CD4-positive, alpha-beta T cell treated with Interleukin-6 for 4 hours (primary cell): ENCODE measurements at places on chromosomes 13 and 19.

DNA sequence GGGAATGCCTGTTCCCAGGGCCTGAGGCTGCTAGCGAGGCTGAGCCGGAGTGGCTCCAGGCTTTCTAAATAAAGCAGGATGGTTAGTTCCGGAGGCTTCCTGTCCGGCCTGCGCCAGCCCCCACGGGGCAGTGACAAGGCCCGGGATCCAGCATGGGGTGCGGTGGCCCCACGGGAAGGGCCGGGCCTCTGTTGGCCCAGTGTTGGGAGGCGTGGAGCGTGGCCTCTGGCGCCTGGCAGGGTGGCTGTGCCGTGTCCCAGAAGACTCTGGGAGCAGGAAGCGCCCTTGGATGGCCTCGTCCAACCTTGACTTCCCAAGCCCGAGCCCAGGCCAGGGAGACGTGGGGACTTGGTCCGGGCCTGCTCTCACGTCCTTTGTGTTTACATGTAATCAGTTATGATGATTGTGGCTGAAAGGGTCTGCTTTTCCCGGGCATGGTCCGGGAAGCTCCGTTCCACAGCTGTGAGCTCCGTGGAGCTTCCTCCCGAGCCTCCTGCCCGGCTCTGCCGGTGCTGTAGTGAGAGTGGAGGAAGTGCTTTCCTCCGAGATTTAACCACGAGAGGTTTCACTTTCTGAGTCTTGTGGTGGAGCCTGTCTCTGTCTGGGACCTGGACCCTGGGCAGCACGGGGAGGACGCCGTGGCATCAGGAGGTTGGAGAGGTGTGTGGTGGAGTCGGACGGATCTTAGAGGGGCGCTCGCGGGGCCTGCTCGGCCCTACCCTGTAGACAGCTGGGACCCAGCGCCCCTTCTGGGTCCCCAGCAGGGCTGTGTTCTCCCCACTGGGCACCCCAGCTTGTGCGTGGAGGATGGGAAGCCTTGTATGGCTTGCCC lies 4.6 kb downstream of the GNA11 start:
- peak; percentile 50 for DNase-seq

DNA sequence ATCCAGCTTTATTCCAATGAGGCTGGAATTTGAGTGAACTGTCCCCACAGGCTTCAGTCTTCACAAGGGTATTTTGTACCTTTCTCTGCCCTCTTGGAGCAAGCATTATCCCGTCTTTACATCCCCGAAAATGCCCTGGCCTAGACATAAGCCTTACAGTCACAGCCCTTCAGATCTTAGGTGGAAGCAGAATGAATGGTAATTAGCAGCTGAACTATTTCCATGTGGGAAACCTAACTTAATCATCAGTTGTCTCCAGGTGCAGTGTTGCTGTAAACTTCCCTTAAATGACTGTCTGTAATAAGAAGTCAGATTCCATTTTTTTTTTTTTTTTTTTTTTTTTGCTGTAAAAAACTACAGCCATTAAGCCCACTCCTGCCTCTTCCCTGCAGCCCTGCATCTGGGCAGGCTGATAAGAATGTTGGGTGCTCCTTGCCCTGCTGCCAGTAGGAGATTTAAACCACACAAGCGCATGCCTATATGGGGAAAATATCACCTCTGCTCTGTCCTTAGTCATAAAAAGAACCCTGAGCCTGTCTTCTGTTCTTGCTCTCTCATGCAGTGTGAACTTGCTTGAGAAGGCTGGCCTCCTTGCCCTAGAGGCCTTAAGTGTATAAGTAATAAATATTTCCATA lies 426.8 kb upstream of the SLITRK5 start:
- DNase-seq: no peak

DNA sequence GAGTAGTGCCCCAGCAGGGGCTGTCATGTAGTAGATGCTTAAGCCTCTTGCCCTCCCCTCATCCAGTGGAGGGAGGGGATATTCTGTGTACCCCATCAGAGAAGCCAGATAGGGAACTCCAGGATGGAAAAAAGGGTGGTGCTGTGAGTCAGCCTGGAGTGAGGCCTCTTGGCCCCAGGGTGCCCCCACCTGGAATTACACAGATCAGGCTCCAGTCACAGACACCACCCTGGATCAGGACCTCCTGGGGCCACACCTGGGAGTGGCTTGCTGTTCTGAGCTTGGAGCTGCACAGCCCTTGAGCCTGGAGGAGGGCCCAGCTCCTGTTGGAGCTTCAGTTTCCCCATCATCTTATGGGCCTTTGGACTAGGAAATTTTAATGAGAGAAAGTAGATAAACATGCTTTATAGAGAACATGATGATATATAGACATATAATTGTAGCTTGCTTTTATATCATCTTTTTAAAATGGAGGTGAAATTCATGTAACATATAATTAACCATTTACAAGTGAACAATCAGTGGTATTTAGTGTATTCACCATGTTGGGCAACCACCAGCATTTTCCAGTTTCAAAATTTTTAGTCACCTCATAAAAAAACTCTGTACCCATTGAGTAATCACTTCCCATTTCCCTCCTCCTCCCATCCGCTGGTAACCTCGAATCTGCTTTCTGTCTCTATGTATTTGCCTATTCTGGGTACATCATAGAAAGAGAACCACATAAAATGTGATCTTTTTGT lies 24.6 kb downstream of the CYP4F22 start:
- DNase-seq: peak; percentile 26

GRCh38 chr13:91368676-91369440 lies 21.4 kb downstream of the MIR17HG start:
- no peak for DNase-seq

GRCh38 chr19:1531587-1531986 lies 7.7 kb downstream of the PLK5 start:
- DNase-seq: no peak

GRCh38 chr13:27822258-27822872 lies 30.1 kb downstream of the GSX1 start:
- DNase-seq: no peak

DNA sequence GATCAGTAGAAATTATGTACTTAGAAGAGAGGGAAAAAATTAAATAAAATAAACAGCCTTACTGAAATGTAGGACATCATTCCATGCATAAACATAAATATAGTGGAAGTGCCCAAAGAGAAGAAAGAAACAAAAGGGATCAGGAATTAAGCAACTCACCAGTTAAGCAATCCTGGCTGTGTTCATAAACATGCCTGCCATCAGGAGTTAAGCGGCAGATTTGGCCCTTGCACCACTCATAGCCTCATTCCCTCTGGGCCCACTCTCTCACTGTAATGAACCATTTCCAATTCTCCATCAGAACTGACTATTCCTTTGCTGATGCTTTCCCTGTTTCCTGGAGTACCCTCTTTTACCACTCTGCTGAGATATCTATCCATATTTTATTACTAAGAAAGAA lies 281.4 kb downstream of the LHFPL6 start:
- no peak for DNase-seq

- DNase-seq: no peak
These were observed 23.5 kb downstream of the ZNF544 start for GRCh38 chr19:58252102-58252685.

GRCh38 chr19:7326105-7326877 lies 22.4 kb upstream of the ARHGEF18 start:
- peak; percentile 46 for DNase-seq

- peak; percentile 69 for DNase-seq
These were observed 115.4 kb downstream of the ABCC4 start for GRCh38 chr13:95185851-95186250.

- DNase-seq: no peak
These were observed 183.6 kb upstream of the EDNRB start for GRCh38 chr13:78102121-78102677.

GRCh38 chr13:91740756-91741155 lies 342.3 kb downstream of the GPC5 start:
- no peak for DNase-seq

- no peak for DNase-seq
These were observed 151.0 kb upstream of the RXFP2 start for GRCh38 chr13:31588316-31588715.

DNA sequence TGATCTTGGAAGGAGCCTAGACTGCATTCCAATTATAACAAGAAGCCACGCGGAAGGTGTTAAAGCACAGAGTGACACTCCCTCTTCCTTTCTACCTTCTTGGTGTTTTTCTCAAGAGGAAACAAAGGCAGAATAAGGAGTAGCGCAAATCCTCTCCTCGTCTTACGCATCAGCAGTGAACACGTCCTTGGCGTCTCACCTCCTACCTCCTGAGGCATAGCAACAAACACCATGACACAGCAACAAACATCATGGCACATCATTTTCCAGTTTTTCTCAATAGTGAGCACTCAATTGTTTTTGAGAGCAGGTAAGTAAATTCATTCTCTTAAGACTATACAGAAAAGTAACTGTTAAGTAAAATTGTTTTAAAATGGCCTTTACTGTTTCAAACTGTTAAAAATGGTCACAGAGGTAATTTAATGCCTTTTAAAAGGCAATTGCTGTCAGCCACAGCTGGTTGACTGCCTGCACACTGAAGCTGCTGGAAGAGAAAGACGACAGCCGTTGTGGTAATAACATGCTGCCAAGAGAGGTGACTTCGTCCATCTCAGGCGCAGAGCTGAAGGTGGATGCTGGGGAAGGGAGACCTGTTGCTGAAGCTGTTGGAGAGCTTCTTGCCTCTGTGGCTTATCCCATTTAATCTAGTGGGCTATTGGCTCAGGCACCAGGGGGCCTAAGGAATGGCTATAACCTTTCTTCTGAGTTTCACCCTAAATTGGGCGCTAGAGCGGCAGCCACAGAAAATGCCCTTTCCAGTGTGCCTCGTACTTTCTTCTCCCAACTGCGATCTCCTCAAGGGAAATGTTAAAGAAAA lies 703.7 kb downstream of the UQCRFS1 start:
- no peak for DNase-seq

- no peak for DNase-seq
These were observed 1.0 kb downstream of the PDX1 start for GRCh38 chr13:27920677-27921420.
